Mononuclear cell (primary cell): ENCODE measurements at places on chromosomes 7 and 10. TPM values are rescaled to one million over a fixed set of nuclear protein-coding genes. Genes with fewer than 3 reads are reported as not detected.

Gene C7orf57
- total RNA-seq: not detected

Gene GARIN1A
- total RNA-seq: 0.52 TPM

Gene SLC18A3
- total RNA-seq: 0.10 TPM

Gene NUTM2E
- total RNA-seq: 0.42 TPM

Gene CRHR2
- not detected for total RNA-seq

Gene CLDN12
- total RNA-seq: 1.4 TPM

Gene PTF1A
- not detected for total RNA-seq

Gene NKX2-3
- not detected for total RNA-seq

Gene ZPBP
- total RNA-seq: not detected

Gene AKR1C4
- total RNA-seq: 0.21 TPM

Gene UCN3
- not detected for total RNA-seq

Gene VGF
- not detected for total RNA-seq

Gene MUC3A
- total RNA-seq: not detected

Gene CUBN
- 6.8 TPM for total RNA-seq

Gene MKI67
- 1.8 TPM for total RNA-seq

Gene BAIAP2L1
- 0.31 TPM for total RNA-seq

Gene HTR5A
- under 0.01 TPM for total RNA-seq

Gene ZNF425
- total RNA-seq: 0.10 TPM

Gene CLRN3
- not detected for total RNA-seq

Gene GRM3
- total RNA-seq: not detected

Gene TAS2R3
- 0.73 TPM for total RNA-seq

Gene DGKB
- not detected for total RNA-seq

Gene TRIM73
- total RNA-seq: 4.7 TPM

Gene TIAL1
- total RNA-seq: 101 TPM

Gene EBLN1
- not detected for total RNA-seq

Gene MRLN
- not detected for total RNA-seq

Gene MYL10
- not detected for total RNA-seq

Gene ABCB4
- 7.2 TPM for total RNA-seq

Gene SUV39H2
- total RNA-seq: 6.3 TPM

Gene CALD1
- total RNA-seq: 2.1 TPM

Gene NXPH1
- not detected for total RNA-seq

Gene POLL
- total RNA-seq: 10.3 TPM

Gene SEMA3E
- not detected for total RNA-seq

Gene SEMA3D
- total RNA-seq: 0.21 TPM

Gene NACAD
- 0.10 TPM for total RNA-seq

Gene CD36
- 364 TPM for total RNA-seq

Gene FRMPD2
- not detected for total RNA-seq

Gene FZD1
- 3.6 TPM for total RNA-seq

Gene CYP2C19
- not detected for total RNA-seq

Gene VPS37D
- 0.63 TPM for total RNA-seq

Gene VSIR
- 240 TPM for total RNA-seq

Gene NYAP1
- 0.10 TPM for total RNA-seq

Gene CUL2
- 28.4 TPM for total RNA-seq

Gene SUGCT
- 1.9 TPM for total RNA-seq

Gene CFAP70
- 1.3 TPM for total RNA-seq

Gene PTN
- total RNA-seq: not detected

Gene CTTNBP2
- 0.10 TPM for total RNA-seq

Gene OR13A1
- 0.10 TPM for total RNA-seq

Gene C10orf67
- total RNA-seq: 0.31 TPM

Gene SLC25A13
- 23.8 TPM for total RNA-seq

Gene LAMTOR4
- 102 TPM for total RNA-seq

Gene CYP26C1
- not detected for total RNA-seq
